ENCODE measurements at places on chromosomes 6 and 20. TPM values are rescaled to one million over a fixed set of nuclear protein-coding genes. Genes with fewer than 3 reads are reported as not detected.

DNA sequence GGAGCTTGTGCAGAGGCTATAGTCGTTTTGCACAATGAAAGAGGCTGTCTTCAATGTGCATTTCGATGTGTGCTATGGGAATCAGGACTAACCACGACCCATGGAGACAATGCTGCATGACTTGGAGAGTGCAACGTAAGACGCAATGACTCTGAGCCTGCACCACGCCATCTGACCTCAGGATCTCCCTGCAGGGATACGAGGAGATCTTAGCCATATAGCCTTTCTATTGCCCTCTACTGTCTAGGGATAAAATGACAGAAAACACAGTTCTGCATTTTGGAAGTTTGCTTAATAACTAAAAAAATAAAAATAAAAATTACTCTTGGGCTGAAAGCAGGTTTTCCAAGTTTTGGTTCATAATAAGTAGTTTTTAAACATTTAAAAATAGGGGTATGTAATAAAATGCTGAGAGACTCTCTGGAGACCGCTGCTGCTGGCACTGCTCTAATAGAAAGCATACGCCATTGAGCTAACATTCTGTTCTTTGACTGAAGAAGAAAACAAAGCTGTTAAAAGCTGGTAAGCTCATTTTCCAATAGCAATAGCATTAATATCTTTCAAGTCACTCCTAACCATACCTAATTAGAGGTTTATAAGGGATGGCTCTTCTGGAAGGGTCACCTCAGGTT is 87.2 kb downstream of the PDE7B start:
- no peak for DNase-seq
- H3K4me3 ChIP-seq = no peak overlapping the region

GRCh38 chr6:76587271-76587670 is 514.8 kb upstream of the IMPG1 start:
- no peaks in the 10 kb centered on the region for H3K36me3 ChIP-seq
- H3K27me3 ChIP-seq = no peaks in the 10 kb centered on the region
- no peak overlapping the region for H3K4me3 ChIP-seq
- no peak overlapping the region for H3K27ac ChIP-seq
- no peak for DNase-seq

DNA sequence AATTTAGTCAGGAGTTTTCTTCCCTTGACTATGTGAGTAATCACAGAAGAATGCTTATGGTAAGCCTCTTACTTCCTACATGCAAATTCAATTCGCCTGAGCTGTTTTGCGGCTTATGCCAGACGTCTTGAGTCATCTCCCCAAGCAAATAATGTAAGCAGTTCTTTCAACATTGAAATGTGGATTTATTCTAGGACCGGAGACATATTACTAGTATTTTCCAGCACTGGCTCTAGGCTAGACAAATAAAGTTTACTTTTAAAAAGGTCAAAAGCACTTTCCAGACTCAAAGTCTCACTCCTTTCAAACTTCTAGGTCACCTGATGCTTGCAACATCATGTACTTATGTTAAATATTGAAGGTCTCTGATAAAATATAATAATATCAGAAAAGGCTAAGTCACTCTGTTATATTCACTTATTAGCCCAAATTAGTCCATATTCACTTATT is 38.1 kb upstream of the NOX3 start:
- H3K36me3 ChIP-seq = no peaks in the 10 kb centered on the region
- no peak overlapping the region for H3K27ac ChIP-seq
- H3K27me3 ChIP-seq = no peaks in the 10 kb centered on the region
- no peak for DNase-seq
- no peak overlapping the region for H3K4me3 ChIP-seq
- H3K4me1 ChIP-seq = peaks cover 2% of the 10 kb centered on the region

GRCh38 chr6:46325561-46326530 is 155.1 kb upstream of the ENPP5 start:
- H3K27me3 ChIP-seq = no peaks in the 10 kb centered on the region
- H3K4me3 ChIP-seq = no peak overlapping the region
- H3K4me1 ChIP-seq = no peaks in the 10 kb centered on the region
- no peak for DNase-seq
- H3K36me3 ChIP-seq = no peaks in the 10 kb centered on the region
- H3K27ac ChIP-seq = no peak overlapping the region

- no peaks in the 10 kb centered on the region for H3K27me3 ChIP-seq
- H3K4me3 ChIP-seq = no peak overlapping the region
- no peak overlapping the region for H3K27ac ChIP-seq
- DNase-seq = no peak
- H3K4me1 ChIP-seq = no peaks in the 10 kb centered on the region
These were observed 25.4 kb upstream of the ZNF831 start for GRCh38 chr20:59138114-59138748.

GRCh38 chr6:122869437-122870024 is 80.5 kb downstream of the SMPDL3A start:
- no peaks in the 10 kb centered on the region for H3K36me3 ChIP-seq
- no peak for DNase-seq
- H3K27me3 ChIP-seq = no peaks in the 10 kb centered on the region
- no peak overlapping the region for H3K4me3 ChIP-seq
- H3K27ac ChIP-seq = no peak overlapping the region

The RFX6 gene
- not detected for polyA plus RNA-seq

The PI16 gene
- polyA plus RNA-seq = 0.22 TPM

The ZNF831 gene
- polyA plus RNA-seq = 0.01 TPM

GRCh38 chr6:43119482-43119881 is 43.4 kb downstream of the PTK7 start:
- no peaks in the 10 kb centered on the region for H3K36me3 ChIP-seq
- peaks cover 13% of the 10 kb centered on the region for H3K4me1 ChIP-seq
- no peak for DNase-seq
- H3K4me3 ChIP-seq = no peak overlapping the region
- no peaks in the 10 kb centered on the region for H3K27me3 ChIP-seq

DNA sequence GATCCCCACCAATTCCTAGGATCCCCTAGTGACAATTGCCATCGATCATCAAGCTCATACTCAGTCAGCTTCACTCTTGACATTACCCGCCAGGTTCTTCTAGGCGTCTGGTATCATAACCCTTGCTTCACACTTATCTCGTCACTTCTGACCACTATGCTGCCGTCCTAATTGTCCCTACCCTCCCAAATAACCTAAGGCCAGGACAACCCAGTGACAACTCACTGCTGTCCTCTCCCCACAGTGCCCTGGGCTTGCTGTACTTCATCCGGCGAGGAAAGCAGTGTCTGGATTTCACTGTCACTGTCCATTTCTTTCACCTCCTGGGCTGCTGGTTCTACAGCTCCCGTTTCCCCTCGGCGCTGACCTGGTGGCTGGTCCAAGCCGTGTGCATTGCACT is 3.7 kb downstream of the SYS1 start:
- peaks cover 50% of the 10 kb centered on the region for H3K4me1 ChIP-seq
- peaks cover 30% of the 10 kb centered on the region for H3K36me3 ChIP-seq
- DNase-seq = no peak

- peak; percentile 46 for DNase-seq
- H3K27me3 ChIP-seq = no peaks in the 10 kb centered on the region
- peak overlapping the region; percentile 82 for H3K27ac ChIP-seq
- H3K4me1 ChIP-seq = peaks cover 70% of the 10 kb centered on the region
These were observed 102.6 kb downstream of the KIF13A start for GRCh38 chr6:17884498-17885478.

The SOX18 gene
- not detected for polyA plus RNA-seq

The POM121L2 gene
- not detected for polyA plus RNA-seq

- peak; percentile 80 for DNase-seq
- H3K27ac ChIP-seq = peak overlapping the region; percentile 46
- no peaks in the 10 kb centered on the region for H3K36me3 ChIP-seq
- peak overlapping the region; percentile 45 for H3K4me3 ChIP-seq
- H3K4me1 ChIP-seq = peaks cover 13% of the 10 kb centered on the region
- no peaks in the 10 kb centered on the region for H3K27me3 ChIP-seq
These were observed 5.1 kb downstream of the PRND start for GRCh38 chr20:4726710-4727397.

GRCh38 chr6:1624851-1625781 is 15.4 kb downstream of the FOXC1 start:
- no peaks in the 10 kb centered on the region for H3K36me3 ChIP-seq
- H3K4me3 ChIP-seq = peak overlapping the region; percentile 26
- H3K27me3 ChIP-seq = peaks cover 61% of the 10 kb centered on the region
- DNase-seq = no peak
- no peak overlapping the region for H3K27ac ChIP-seq
- peaks cover 18% of the 10 kb centered on the region for H3K4me1 ChIP-seq

DNA sequence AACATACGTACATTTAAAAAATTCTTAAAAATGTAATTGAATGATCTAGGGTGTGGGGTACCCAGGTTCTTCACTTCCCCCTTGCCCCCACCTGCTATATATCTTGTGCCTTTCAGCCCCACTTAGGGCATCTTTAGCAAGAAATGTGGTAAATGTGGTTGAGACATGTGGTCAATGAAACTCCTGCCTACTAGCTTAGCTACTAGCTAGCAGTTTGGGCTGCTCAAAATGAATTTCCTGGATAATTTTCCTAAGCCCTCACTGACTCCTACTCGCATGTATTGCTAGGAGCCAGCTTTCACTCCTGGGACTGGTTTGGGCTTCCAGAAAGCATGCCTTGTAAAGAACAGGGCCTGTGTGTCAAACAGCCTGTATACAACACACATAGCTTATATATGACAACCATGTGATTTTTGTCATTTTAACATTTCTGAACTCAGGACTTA is 257.3 kb downstream of the ATXN1 start:
- H3K27ac ChIP-seq = no peak overlapping the region
- no peak for DNase-seq
- peaks cover 24% of the 10 kb centered on the region for H3K4me1 ChIP-seq
- H3K36me3 ChIP-seq = no peaks in the 10 kb centered on the region
- no peak overlapping the region for H3K4me3 ChIP-seq

GRCh38 chr6:157879873-157880254 is 56.8 kb downstream of the SNX9 start:
- H3K27ac ChIP-seq = no peak overlapping the region
- H3K4me3 ChIP-seq = no peak overlapping the region
- H3K36me3 ChIP-seq = peaks cover 16% of the 10 kb centered on the region
- DNase-seq = no peak
- H3K4me1 ChIP-seq = no peaks in the 10 kb centered on the region
- no peaks in the 10 kb centered on the region for H3K27me3 ChIP-seq

DNA sequence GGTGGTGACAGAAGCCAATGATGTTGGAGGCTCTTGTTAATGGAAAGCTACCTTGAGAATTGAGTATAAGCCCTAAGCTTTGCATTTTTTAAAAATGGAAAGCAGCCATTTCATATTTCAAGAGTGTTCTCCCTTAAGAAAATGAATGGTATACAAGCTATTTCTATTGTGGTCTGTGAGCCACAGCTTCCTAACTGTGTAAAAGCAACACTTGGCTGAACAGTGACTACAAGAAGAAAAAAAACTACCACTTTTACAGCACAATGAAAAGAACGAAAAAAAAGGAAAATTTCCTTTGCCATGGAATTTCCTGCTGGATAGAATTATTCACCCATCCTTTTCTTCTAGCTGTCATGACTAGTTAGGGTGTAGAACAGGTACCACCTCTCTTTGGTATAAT is 397.1 kb upstream of the BTBD3 start:
- no peaks in the 10 kb centered on the region for H3K27me3 ChIP-seq
- no peak for DNase-seq
- H3K27ac ChIP-seq = no peak overlapping the region
- H3K36me3 ChIP-seq = no peaks in the 10 kb centered on the region
- no peaks in the 10 kb centered on the region for H3K4me1 ChIP-seq
- no peak overlapping the region for H3K4me3 ChIP-seq

DNA sequence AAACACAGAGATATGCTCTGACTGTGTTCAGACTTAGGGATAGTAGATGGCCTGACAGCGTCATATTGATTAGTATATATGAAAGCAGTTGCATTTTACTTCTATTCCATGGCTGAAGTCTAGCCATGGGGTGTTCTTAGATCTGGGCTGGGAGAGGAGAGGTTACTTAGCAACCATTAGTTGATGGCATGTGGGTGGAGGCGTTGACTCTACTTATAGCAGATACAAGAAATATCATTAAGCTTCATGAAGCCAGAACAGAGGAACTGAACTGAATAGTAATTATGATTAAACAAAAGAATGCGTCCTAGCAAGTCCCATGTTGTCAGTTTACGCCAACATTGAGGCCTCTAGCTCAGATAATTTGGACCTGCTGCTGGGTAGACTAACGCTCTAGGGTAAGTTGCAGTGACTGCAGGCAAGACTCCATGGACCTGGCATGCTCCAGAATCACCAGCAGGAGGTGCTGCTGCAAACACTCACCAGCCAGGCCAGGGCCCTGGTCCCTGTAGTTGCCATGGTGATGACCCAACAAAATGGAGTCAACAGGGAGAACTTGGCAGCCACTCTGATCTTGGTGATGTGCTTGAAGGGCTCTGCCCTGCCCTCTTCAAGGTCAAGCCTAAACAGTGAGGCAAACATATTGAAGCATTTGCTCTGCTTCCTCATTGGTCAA is 477.3 kb downstream of the PREX1 start:
- H3K4me3 ChIP-seq = no peak overlapping the region
- H3K4me1 ChIP-seq = no peaks in the 10 kb centered on the region
- no peaks in the 10 kb centered on the region for H3K27me3 ChIP-seq
- no peaks in the 10 kb centered on the region for H3K36me3 ChIP-seq
- no peak for DNase-seq

- DNase-seq = peak; percentile 97
- H3K4me1 ChIP-seq = peaks cover 29% of the 10 kb centered on the region
- H3K27me3 ChIP-seq = no peaks in the 10 kb centered on the region
- H3K4me3 ChIP-seq = peak within 1 kb of the TSS; percentile 85
- H3K27ac ChIP-seq = peak within 1 kb of the TSS; percentile 75
- H3K36me3 ChIP-seq = peaks cover 27% of the 10 kb centered on the region
These were observed at the start of gene HLA-B for GRCh38 chr6:31356946-31357466. Gene HLA-B (minus strand): TSS chr6:31357179. CDS start chr6:31357158, 21 bp downstream.

- H3K4me1 ChIP-seq = peaks cover 5% of the 10 kb centered on the region
- H3K27me3 ChIP-seq = no peaks in the 10 kb centered on the region
- no peak overlapping the region for H3K4me3 ChIP-seq
- no peak overlapping the region for H3K27ac ChIP-seq
- DNase-seq = no peak
- no peaks in the 10 kb centered on the region for H3K36me3 ChIP-seq
These were observed 30.4 kb upstream of the SNX9 start for GRCh38 chr6:157792671-157793070.

The APOBEC2 gene
- polyA plus RNA-seq = 0.14 TPM

GRCh38 chr6:11492464-11493290 is 44.9 kb upstream of the TMEM170B start:
- peaks cover 33% of the 10 kb centered on the region for H3K4me1 ChIP-seq
- no peak overlapping the region for H3K4me3 ChIP-seq
- H3K36me3 ChIP-seq = no peaks in the 10 kb centered on the region
- H3K27me3 ChIP-seq = no peaks in the 10 kb centered on the region

The LKAAEAR1 gene
- 0.61 TPM for polyA plus RNA-seq
